Stimulated activated CD8-positive, alpha-beta memory T cell treated with anti-CD3 and anti-CD28 coated beads, Interleukin-4, amount 100 ng/mL, for 1 hour (primary cell): ENCODE measurements at places on chromosomes 6 and 20.

GRCh38 chr6:151111670-151112069 lies 128.1 kb upstream of the AKAP12 start:
- no peak for DNase-seq

GRCh38 chr6:132445201-132445951 lies 44.1 kb upstream of the MOXD1 start:
- no peak for DNase-seq

- DNase-seq: no peak
These were observed 73.9 kb upstream of the SOX4 start for GRCh38 chr6:21519642-21520041.

GRCh38 chr20:23528867-23529431 lies 38.0 kb downstream of the CST8 start:
- DNase-seq: no peak

GRCh38 chr6:162343198-162343935 lies 384.2 kb downstream of the PRKN start:
- DNase-seq: no peak

DNA sequence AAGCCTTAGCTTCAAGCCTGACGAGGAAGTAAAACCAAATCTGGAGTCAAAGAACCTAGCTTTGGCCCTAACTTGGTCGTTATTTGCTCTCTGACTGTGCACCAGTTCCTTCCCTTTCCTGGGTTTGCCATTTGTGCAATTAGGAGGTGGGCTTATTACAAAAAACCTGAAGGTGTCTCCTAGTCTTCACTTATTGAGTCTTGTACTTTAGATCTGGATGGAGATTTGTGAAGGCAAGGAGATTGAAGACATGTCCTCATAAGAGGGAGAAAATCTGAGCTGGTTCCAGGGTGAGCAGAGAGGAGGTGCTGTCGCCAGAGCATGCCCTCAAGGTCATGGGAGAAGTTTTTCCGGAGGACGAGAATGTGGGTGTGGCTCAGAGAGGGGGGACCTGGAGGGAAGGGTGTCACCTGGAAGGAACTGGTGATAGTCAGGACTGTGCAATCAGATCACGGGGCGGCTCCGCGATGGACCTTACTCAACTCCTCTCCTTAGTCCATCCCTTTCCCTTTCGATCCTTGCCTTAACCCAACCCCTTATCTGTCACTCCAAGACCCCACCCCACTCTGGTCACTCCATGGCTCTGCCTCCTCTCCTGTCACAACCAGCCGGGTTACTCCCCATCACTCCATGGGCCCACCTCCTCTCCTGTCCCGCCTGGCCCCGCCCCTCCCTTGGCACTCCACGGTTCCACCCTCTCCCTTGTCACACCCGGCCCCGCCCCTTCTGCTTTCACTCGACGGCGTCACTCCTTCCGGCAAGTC lies 588 bp upstream of the ACSS2 start:
- DNase-seq: no peak

- DNase-seq: peak; percentile 27
These were observed 569.6 kb upstream of the GJE1 start for GRCh38 chr6:141562851-141563763.

- DNase-seq: no peak
These were observed 1.1 kb downstream of the CENPB start for GRCh38 chr20:3785240-3786125.

- DNase-seq: peak; percentile 59
These were observed 534 bp downstream of the ZNF76 start for GRCh38 chr6:35259948-35260590.

DNA sequence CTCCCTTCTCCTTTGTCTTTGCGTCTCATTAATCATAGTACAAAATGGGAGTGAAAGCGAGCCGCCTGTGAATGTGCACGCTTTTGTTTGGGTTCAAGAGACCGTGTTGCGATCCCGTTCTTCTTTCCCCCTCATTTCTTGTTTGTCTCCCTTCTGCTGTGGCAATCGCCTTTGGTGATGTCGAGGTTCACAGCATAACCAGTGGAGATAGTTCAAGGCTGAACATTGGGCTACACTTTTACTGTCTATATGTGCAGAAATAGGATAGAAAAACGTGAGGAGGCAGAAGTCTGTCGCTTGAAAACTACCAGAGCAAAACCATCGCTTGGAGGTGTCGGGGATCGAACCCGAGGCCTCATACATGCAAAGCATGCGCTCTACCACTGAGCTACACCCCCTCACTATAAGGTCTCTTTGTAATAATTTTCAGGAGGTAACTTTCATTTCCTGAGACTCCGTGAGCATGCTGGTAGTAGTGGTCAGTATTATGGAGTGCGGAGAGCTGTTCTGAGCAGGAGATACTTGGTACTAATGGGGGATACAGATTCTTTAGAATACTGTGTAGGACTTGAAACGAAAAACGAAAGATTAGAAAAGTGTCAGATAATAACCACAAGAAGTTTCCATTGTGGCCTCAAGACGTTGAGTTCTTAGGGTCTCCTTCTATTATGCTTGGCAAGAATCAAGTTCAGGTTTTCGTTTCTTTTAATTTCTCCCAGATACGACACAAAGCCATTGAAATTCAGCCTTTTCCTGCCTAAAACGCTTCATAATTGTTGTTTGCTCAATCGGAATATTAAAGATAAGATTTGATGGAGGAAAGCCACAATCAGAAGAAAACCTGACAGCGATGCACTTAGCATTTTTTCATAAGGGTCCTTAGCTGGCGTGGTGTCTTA lies 106.6 kb downstream of the TRIM27 start:
- no peak for DNase-seq

- DNase-seq: no peak
These were observed 167.1 kb upstream of the ZNF337 start for GRCh38 chr20:25863536-25864325.

DNA sequence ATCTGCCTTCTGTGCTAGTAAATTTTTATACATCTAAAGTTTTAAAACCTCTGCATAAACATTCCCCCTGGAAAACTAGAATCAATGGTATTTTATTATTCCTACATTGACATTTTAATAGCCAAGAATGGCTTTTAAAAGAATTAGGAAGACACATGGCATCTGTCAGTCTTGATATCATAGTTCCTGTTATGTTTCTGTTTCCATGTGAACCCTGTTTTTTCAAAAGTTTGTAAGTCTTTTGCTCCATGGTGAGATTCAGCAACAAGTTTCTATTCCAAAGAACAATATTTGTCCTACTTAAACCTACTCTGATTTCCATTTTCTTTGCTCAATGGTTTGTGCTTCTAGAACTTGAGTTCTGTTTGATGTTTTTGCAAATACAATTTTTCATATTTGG lies 95.2 kb downstream of the PLEKHG1 start:
- DNase-seq: no peak

GRCh38 chr6:109466212-109466923 lies 10.8 kb upstream of the MICAL1 start:
- DNase-seq: no peak

DNA sequence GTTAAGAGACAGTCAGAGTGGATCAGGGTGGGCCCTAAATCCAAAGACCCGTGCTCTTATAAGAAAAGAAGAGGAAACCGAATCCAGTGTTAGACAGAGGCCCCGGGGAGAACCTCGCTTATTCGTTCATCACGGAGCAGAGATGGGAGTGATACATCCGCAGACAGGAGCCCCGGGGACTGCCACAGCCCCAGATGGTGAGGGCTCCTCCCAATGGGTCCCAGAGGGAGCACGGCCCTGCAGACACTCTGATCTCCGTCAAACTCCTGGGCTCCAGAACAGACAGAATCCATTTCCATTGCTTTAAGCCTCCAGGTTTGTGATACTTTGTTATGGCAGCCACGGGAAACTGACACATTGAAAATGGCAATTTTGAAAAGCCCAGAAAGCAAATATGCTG lies 47.0 kb downstream of the CDH4 start:
- DNase-seq: no peak

- DNase-seq: no peak
These were observed 9.6 kb upstream of the BPIFB6 start for GRCh38 chr20:33021879-33022278.

DNA sequence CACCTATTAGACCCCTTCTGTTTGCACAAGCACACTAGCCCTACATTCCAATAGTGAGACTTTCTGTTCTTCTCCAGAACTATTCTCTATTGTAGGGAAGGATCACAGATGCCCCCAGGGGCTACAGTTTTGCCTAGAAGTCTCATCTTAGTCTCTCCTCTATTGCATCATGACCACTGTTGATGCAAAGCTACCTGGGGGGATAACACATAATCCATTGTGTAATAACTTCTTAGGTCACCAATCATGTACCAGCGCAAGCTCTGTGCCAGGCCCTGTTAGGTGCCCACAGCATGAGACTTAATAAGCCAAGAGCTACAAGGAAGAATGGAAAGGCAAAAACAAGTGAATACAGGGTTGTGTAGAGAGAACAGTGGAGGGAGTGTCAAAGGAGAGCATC lies 98.1 kb upstream of the TNFAIP3 start:
- DNase-seq: no peak

DNA sequence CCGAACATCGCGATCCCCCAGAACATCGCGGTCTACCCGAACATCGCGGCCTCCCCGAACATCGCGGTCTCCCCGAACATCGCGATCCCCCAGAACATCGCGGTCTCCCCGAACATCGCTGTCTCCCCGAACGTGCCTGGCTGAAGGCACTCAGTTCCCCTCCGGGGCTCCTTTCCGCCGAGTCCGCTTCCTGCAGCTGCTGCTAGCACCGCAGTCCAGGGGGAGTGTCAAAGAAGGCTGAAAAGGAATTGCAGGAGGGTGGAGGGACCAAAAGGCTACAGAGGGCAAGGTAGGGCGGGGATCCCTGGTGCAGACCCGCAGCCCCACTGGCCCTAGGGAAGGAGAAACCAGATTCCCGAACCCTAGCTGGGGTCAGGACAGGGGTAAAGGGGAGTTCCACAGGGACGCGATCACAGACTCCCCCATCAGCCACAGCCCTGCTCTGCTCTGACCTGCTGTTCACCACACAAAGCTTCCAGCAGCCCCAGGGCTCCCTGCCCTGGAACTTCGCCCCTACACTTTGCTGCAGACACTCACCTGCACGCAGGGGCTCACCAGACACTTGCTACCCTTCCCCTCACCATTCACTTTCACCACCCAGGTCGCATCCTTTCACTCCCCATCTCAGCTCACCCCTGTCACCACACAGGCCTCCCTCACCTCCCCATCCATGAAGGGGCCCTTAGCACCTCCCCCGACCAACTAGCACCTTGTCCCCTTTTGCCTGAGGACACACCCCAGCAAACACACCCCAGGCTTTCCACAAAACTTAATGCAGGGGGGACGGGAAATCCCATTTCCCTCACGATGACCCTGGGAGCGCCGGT lies 1.7 kb downstream of the ULBP1 start:
- DNase-seq: no peak

GRCh38 chr20:4602297-4602631 lies 119.4 kb upstream of the PRND start:
- DNase-seq: no peak

DNA sequence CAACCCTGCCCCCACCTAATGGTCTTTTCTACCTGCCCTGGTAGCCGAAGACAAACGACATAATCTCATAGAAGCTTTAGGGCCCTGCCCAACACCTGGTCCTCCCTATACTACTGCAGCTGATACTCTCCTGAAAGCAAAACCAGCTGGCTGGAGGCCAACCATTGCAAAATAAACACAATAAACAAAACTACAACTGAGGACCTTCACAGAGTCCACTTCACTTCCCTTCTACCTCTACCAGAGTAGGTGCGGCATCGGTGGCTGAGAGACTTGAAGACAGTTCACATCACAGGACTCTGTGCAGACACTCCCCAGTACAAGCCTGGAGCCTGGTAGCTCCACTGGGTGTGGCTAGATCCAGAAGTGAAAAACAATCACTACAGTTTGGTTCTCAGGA lies 476.2 kb downstream of the MMUT start:
- DNase-seq: no peak

DNA sequence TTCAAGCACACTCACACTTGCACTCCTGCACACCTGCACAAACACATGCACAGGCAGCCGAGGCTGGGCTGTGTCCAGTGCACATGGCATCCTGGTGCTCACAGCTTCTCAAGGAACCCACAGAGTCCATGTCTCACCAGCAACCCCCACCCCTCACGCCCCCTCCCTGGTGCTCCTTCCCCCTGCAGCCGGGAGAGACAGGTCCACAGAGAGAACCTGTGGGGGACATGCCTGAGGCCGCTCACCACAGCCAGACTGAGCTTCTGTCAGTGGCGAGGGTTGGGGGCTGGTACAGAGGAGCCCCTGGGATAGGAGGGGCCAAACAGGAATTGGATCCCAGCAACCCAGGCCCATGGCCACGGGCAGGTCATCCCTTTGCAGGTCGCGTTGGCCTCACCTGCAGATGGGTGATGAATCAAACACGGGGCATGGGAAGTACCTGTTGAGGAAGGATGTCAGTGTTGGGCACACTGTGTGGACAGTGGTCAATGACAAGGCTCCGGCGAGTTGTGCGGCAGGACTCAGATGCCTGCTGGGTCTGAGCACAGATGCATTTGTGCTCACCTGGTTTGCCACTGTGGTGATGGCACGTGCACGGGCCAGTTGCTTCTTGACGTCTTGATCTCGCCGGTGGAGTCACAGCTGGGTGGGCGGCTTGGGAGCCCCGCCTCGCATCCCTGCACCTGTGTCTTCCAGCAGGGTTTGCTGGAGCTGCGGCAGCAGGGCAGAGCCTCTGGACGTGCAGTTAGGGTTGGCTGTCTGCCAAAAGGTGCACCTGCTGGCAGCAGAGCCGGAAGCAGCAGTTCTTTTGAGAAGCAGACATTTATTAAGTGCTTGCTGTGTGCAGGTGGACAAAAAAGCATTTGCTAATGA lies 113.0 kb downstream of the ERMARD start:
- no peak for DNase-seq

GRCh38 chr6:149306967-149307366 lies 10.5 kb upstream of the TAB2 start:
- DNase-seq: no peak

GRCh38 chr6:126086560-126086959 lies 100.2 kb downstream of the TRMT11 start:
- DNase-seq: no peak

GRCh38 chr6:21754891-21755290 lies 161.3 kb downstream of the SOX4 start:
- no peak for DNase-seq

DNA sequence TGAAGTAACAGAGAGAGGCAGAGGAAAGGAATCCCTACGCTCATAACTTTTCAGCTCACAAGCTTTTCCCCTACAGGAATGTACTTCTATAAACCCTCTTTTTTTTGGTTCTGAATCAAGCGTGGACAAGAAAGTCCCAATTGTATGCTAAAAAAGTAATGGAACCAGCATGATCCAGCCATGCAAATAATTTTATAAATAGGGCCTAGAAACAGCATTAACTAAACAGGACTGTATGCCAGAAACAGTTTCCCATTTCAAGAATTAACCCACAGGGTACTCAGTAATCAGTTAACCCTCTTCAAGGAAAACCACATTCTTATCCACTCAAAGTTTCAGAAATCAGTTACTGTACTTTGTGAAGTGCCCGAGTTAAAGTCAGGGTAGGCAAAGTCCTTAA lies 87.0 kb upstream of the HMGCLL1 start:
- no peak for DNase-seq

GRCh38 chr6:14283600-14284235 lies 166.1 kb downstream of the CD83 start:
- no peak for DNase-seq

DNA sequence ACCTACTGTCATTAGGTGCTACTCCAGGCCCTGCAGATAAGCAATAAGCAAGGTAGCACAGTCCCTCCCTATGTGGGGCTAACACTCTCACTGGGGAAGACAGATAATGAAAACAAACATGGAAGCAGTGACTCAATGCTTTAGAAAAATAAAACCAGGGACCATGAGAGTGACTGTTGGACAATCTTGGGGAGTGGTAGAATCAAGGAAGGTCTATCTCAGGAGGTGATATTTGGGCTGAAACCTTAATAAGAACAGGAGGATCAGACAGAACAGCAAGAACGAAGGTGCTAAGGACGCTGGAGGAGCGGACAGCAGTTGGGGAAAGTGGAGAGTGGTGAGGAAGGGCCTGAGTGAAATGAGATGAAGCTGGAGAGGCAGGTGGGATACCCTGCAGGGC lies 58.2 kb downstream of the BANF2 start:
- no peak for DNase-seq
